ENCODE measurements at places on chromosomes 7 and 10. TPM values are rescaled to one million over a fixed set of nuclear protein-coding genes. Genes with fewer than 3 reads are reported as not detected.

Gene ZPBP
- total RNA-seq = not detected

Gene SUN3
- not detected for total RNA-seq

Gene ELAPOR2
- total RNA-seq = 26.0 TPM

Gene PNLIPRP3
- total RNA-seq = not detected
